ENCODE measurements at places on chromosomes 1 and 21. TPM values are rescaled to one million over a fixed set of nuclear protein-coding genes. Genes with fewer than 3 reads are reported as not detected.

DNA sequence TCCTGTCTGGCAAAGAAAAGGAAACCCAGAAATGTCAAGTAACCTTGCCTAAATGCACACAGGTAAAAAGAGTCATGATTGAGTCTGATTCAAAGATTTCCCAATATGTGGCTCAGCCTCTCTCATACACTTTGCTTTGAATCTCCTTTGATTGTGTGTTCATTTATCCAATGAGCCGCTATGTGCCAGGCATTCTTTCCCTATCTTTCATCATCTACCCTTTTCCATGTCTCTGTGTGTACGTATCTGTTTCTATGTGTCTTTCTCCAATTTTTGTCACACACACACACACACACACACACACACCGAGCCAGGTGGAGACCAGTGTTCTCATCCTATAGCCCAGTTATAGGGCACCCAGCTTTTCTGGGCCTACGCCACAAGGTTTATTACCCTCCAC is 35.7 kb upstream of the BCL9 start:
- no peak for DNase-seq

DNA sequence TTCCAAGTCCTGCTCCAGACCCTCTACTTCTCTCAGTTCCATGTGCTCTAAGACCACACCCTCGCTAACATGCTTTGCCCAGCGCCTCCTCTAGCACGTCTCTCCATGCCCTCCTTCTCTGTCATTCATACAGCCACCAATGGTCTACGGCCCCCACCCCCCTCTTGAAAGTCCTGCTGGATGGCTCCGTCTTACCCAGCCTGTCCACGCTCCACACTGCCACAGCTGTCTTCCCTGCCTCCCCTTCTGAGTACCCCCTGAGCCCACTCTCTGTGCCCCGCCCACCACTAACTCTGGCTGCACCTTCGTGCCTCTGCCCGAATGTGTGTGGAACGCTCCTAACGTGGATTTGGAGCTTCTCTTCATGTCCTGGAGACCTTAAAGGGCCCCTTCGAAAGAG is 244.6 kb downstream of the TRABD2B start:
- DNase-seq, result no peak

Gene C8A
- not detected for total RNA-seq

Gene CTH
- 4.8 TPM for total RNA-seq

- no peak for DNase-seq
Measured at GRCh38 chr21:46128933-46129571, 26.3 kb downstream of the FTCD start.

Gene TMEM125
- total RNA-seq, result 2.3 TPM

DNA sequence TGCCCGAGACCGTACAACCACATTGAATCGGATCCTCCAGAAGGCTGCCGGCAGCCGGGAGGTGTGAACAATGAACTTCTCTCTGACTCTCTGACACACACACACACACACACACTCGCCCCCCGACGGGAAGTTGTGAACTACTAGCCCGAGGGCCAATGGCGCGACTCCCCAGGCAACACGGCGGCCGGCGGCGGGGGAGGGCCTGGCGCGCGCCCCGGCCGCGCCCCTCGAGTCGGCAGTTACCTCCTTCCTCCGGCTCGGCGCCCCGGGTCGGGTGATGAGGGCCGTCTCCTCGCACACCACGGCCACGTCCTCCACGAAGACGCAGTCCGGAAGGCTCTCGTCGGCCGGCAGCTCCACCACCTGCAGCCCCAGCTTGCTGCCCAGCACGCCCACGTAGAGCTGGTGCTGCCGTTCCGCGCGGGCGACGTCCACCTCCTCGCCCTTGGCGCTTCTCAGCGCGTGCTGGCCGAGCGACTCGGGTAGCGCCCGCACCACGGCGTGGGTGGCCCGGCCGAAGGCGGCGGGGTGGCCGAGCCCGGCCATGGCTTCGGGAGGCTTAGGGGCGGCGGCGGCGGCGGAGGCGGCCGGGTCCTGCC is 361 bp downstream of the DDAH1 start:
- DNase-seq, result peak; percentile 75

GRCh38 chr21:35938446-35938845 is 121.9 kb downstream of the SETD4 start:
- no peak for DNase-seq

DNA sequence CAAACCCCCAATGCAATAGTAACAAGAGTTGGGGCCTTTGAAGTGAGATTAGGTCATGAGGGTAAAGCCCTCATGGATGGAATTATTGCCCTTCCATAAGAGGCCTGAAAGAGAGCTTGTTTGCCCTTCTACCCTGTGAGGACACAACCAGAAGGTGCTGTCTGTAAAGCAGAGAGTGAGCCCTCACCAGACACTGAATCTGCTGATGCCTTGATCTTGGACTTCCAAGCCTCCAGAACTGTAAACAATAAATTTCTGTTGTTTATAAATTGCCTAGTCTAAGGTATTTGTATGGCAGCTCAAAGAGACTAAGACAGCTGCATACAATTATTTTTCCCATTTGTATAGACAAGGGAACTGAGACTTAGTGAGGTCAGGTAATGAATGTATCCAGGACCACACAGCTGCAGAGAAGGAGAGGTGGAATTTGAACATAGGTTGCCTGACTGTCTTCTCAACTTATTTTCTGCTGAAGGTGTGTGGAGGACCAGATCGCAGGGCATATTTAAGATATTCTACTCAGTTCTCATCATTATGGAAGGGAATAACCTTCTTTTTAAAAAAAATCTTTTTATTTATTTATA is 18.7 kb downstream of the IL23R start:
- no peak for DNase-seq

- no peak for DNase-seq
Measured at GRCh38 chr1:93804412-93804811, 74.6 kb downstream of the DNTTIP2 start.

- DNase-seq, result no peak
Measured at GRCh38 chr1:233689017-233689747, 75.3 kb downstream of the KCNK1 start.

Gene TIAM1
- total RNA-seq, result 9.2 TPM

DNA sequence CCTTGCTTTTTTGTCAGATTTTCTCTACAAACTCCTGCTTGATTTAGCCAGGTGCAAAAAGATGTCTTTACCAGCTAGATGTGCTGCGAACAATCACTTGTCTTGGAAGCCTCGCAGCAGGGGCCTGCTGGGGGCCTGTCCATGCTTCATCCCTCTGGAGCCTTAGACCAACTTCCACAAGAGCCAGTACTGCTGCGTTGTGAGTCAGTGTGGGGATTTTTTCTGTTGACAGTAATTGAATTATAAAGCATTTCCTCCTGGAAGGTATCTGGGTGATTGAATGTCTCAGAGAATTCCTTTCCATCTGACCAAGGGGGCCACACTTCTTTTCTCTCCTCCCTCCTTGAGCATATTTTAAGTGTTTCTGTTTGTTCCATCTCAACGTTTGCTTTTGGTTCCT is 40.4 kb upstream of the LDLRAP1 start:
- DNase-seq, result no peak

Gene SIKE1
- total RNA-seq, result 91.9 TPM

Gene NPPB
- total RNA-seq, result 18.9 TPM

DNA sequence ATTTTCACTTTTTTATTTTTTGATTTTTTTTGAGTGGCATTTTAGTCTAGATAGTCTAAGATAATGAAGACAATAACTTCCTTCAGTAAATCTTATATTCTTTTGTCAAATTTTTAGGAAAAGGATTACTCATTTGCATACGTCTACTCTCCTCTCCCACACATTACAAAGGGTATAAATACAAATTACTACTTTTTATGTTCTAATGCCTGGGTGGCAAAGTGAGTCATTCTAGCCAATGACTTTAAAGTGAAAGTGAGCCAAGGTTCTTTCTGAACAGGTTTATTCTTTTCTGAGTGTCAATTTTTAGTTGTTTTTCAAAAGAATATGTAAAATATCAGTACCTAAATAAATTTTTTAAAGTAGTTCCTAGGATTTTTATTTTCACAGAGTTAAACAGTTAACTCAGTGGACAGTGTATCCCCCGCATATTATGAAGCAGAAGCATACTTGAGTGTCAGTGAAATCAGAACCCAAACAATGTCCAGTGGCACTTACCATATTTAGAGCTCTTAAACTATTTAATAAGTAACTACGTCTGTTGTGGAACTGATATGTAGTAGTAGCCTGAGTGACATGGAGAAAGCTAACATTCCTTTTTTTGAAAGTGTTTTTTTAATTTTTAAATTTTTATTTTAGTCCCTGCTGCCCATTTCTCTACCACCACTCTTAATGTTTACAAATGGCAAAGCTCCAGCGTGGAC is 141.7 kb downstream of the PHTF1 start:
- peak; percentile 14 for DNase-seq

DNA sequence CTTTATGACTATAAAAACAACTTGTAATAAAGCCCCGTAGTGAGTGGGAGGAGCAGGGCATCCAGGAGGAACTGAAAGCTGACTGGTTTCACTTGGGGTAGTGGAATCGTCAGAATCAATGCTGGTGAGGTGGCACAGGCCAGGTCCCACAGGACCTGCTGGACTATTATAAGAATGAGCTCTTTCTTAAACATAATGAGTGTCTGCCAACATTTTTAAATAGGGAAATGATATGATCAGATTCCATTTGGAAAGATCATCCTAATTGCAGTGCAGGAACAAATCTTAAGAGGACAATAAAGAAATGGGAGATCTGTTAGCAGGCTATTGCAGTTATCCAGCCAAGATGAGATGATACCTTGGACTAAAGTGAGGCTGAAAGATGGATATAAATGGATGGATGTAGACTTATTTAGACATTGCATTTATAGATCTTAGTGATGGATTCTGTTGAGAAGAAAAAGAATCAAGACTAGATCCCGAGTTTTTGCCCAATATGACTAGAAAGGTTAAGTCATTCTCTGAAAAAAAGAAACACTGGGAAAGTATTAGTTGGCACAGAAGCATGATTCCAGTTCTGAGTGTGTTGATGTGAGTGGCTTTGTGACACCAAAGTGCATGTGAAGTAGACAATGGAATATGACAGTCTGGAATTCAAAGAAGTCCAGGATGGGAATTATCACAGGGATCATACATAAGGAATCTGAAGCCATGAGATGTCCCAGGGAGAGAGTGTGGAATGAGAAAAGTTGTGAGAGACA is 153.3 kb upstream of the SGIP1 start:
- no peak for DNase-seq

- DNase-seq, result no peak
Measured at GRCh38 chr1:241738284-241739078, 86.4 kb downstream of the WDR64 start.

Gene TMEM81
- 2.1 TPM for total RNA-seq

DNA sequence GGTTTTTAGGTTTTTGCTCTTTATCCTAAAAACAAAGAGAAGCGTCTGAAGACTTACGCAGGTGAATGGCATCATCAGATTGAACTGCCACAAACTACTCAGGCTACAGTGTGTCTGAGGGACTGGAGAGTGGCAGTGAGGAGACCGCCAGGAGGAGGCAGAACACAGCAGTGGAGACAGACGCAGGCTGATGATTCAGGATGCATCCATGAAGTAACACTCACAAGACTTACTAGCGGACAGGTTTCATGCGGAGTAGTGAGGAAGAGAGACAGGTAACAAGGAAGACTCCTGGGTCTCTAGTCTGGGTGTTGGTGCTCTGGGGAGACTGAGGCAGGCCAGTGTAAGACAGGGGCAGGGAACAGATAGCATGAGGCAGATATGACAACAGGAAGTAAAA is 5.7 kb downstream of the HSF2BP start:
- no peak for DNase-seq

Gene PGLYRP4
- not detected for total RNA-seq

Gene RGS13
- 1.4 TPM for total RNA-seq

Gene GCSAML
- total RNA-seq, result not detected

Gene DRAXIN
- total RNA-seq, result 0.36 TPM

Gene PRDX1
- total RNA-seq, result 782 TPM

- DNase-seq, result peak; percentile 41
Measured at GRCh38 chr1:178818416-178818815, 52.5 kb downstream of the ANGPTL1 start.

All from cardiac muscle cell (in vitro differentiated cells and primary cell).